ENCODE measurements at places on chromosomes 1 and 21.

GRCh38 chr1:200238311-200238710 lies 171.5 kb downstream of the ZNF281 start:
- no peak for DNase-seq

- no peak for DNase-seq
Observed at GRCh38 chr1:47529520-47530098, 91.8 kb downstream of the FOXD2 start.

DNA sequence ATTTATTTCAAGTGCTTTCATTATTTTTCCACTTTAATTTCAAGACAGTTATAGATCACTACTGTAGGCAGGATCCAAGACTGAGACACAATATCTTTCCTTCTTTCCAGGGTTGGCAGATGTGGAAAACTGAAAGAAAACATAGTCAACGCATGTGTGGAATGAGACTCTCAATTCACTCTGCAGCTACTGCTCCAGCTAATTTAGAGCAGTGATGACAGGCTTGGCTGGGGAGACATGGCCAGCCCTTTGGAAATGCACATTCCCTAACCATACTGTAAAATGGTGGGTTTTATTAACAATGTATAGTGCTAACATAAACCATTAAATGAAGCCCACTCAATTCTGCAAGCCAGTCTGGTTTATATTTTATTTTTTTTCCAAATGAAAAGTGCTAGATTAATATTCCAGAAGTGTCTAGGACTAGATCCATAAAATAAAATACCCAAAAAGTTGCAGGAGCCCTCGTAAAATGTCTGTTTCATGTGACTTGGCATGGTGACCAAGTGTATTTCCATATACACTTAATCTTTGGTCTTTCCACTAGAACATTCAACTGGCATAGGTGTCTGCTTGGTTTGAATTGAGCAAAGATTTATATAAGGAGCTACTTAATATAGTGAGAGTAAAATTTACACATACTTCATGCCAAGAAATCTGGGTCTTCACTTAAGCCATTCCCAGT lies 32.9 kb downstream of the COL11A1 start:
- no peak for DNase-seq

- no peak for DNase-seq
Observed at GRCh38 chr1:44512313-44512885, 107.3 kb downstream of the RNF220 start.

GRCh38 chr1:80066060-80066459 lies 1059.5 kb upstream of the ADGRL4 start:
- DNase-seq, result no peak

DNA sequence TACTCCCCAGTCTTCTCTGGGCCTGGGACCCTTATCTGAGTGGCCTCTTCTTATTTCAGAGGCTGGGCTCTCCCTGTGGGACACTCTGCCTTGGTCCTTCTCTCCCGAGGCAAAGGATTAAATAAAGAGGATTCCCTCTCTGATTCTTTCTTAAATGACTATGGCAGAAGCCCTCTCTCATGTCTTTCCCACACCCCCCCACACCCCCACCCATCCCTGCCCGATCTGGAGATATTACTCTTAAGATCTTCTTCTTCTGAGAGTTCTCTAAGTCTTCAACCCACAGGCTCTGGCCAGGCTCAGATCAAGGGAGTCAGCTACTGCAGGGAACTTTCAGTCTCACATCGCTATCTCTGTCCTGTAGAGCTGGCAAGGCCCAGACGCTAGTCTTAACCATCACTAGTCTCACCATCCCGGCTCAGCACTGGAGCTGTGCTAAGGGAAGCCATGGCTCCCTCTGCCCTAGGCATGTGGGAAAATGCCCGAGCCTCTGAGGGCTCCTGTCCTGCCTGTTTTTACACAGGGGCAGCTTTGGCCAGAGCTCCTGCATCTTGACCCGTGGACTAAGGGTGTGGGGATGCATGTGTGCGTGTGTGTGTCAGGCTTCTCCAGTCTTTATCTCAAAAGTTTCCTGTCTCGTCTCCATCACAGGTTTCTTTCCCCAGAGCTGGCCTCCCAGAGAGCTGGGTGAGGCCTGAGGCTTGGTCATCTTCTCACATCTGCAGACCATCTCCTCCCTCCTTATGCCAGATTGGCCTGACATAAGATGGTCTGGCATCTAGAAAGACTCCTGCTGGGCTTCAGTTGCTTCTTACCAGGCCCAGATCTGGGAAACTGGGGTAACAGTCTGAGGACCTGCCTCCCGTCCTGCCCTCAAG lies 36.7 kb downstream of the LGR6 start:
- no peak for DNase-seq

- DNase-seq, result no peak
Observed at GRCh38 chr1:230197644-230198567, 130.9 kb downstream of the GALNT2 start.

GRCh38 chr1:203512848-203513584 lies 19.1 kb downstream of the OPTC start:
- peak; percentile 36 for DNase-seq

DNA sequence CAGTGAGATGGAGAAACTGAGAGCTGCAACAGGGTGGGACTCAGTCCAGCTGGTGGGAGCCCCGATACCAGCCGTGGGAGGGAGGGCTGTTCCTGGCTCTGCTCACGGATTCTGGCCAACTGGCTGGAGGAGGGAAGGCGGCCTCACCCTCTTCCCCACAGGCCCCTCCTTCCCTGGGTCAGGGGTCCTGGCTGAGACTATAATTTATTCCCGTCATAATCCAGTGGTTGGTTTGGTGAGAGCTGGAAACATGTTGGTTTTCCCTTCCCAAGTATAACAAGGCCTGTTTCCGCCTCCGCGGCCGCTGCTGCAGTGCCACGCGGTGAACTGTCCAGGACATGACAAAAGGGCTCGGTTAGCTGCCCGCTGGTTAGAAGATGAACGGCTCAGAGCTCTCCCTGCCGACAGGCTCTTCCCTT lies 10.0 kb downstream of the PTPRF start:
- DNase-seq, result no peak

DNA sequence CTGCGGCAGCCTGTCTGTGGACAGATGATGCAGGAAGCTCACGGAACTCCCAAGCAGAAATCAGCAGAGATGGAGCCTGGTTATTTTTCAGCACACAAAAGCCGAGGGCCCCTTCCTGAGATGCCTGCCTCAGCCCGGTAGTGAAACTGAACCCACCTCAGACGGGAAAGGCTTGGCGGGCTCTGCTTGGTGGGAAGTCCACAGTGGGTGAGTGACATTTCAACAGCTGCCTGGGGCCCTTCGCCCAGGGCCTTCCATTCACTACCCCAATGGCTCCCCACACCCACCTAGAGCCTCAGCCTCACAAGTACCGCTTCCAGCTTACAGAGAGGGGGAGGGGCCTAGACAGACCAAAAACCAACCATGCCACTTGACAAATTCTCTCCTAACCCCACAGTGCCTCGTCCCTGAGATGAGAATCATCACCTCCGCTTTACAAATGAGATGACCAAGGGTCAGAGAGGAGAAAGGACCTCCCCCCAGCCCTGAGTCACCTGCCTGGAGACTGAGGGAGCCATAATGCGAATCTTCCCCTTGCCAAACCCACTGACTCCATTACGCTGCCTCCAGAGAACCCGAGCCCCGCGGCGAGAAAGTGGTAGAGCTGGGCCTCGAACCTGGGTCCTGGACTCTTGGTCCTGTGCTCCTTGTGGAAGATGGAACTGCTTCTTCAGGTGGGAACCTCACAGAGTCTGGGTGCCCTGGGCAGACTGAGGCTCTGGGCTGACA lies 3.4 kb upstream of the ECE1 start:
- DNase-seq, result peak; percentile 62

- DNase-seq, result no peak
Observed at GRCh38 chr1:208303743-208304712, 59.8 kb upstream of the PLXNA2 start.

GRCh38 chr1:200629876-200630514 lies 9.4 kb upstream of the KIF14 start:
- DNase-seq, result no peak

GRCh38 chr1:107934578-107934977 lies 30.4 kb downstream of the VAV3 start:
- DNase-seq, result no peak

DNA sequence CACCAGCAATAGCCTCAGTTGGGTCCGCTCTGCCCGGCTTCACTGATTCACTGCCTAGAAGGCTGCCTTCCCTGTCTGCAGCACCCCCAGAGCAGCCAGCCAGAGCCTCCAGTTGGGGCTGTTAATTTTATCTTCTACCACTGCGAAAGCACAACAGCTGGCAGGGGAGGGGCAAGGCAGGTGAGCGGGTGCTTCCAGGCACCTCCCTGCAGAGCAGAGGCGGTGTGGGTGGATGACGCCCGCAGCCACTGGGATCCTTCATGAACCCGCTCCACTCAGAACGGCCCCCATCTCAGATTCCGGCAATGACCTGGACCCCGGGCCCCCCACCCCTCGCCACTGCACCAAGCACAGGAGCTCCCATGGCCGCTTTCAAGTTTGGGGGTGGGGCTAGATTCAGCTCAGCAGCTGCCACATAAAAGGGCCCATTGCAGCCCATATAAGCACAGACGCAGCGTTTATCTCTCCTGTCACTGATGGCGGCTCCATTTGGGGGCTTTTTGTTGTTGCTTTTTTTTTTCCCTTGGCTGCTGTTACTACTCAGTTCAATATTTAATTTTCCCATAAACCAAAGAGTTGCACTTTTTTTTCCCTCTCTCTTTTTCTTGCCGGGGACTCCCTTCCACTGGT lies 128.0 kb upstream of the KLHDC7A start:
- no peak for DNase-seq

DNA sequence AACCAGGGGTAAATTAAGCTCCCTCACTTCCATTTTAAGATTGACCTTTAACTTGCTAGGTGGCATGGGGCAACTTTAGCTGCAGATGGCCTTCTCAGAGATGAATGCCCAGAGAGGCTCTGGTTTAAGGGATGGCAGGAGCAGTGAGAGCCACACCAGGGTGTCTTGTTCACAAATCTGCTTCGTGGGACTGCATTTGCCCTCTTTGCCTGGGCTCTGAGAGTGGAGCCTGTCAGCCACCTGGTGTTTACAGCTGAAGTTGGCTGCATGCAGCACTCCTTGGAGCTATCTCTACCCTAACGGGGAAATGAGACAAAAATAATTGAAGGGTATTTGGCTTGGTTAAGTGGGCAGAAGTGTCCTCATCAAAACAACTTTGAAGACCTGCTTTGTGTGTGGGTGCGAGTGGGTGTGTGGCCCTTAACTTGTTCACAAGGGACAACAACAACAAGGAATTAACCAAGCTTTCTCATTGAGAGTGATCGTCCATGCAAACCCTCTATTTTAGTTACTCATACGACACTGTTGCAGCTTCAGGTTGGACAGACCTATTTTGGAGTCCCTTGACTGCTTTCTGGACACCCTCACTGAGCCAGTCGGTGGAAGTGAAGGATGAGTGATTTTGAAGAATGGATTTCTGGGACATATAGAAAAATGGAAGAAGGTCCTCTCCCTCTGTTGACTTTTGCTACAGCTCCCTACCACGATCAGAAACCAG lies 29.8 kb downstream of the PGM1 start:
- no peak for DNase-seq

- no peak for DNase-seq
Observed at GRCh38 chr21:45353200-45353599, 51.8 kb upstream of the COL18A1 start.

GRCh38 chr1:105872817-105873216 lies 1183.7 kb upstream of the PRMT6 start:
- no peak for DNase-seq

DNA sequence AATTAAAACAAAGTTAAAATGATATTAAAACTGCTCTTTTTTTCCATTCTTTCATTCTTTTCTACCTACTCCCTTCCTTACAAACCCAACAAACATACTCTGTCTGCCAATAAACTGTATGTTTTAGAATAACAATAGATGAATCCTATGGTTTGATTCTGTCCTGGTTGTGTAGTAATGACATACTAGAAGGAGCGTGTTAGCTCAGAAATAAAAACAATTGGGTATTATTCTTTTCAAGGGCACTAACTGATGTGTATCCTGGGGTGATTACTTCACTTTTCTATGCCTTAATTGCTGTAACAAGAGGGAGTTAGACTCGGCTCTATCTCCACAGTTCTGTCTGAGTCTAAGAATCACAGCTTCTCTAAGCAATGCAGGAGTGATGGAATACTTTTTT lies 194.4 kb downstream of the GIPC2 start:
- no peak for DNase-seq

GRCh38 chr1:171426645-171427044 lies 58.7 kb upstream of the PRRC2C start:
- DNase-seq, result no peak

DNA sequence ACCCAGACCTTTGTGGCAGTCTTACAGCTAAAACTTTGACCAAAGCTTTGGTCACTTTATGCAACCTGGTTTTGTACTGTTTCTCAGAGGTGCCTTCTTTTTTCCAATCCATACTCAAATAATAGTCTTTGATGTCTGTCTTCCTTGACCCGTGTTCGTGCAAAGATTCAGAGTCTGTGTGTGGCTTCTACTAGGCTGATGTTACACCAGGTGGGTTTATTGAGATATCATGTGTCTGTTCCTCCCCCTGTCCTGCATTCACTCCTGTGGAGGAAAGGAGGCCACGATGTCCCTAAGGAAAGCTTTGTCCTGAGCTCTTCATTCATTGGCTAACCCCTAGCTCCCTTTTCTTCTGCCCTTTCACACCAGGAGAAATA lies 15.0 kb upstream of the IKBKE start:
- no peak for DNase-seq

GRCh38 chr1:155999964-156000363 lies 20.8 kb downstream of the SSR2 start:
- DNase-seq, result no peak

GRCh38 chr1:8516793-8517556 lies 199.1 kb downstream of the SLC45A1 start:
- peak; percentile 35 for DNase-seq

DNA sequence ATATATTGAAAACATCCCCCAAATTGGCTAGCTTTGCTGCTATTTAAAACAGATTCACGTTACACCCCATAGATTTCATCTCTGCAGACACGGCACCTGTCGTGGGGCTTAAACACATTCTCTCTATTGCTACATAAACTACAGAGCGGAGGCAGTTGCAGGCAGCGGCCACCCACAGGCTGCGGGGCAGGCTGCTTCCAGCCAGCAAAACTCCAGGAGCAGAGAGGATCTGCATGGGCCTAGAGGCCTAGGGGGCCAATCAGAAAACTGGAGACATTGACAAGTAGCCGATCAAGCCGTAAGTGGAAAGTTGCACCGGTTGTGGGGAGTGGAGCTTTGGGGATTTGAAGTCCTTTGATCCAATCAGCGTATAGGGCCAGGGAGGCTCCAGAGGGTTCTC lies 129.0 kb upstream of the KLHDC7A start:
- DNase-seq, result no peak

DNA sequence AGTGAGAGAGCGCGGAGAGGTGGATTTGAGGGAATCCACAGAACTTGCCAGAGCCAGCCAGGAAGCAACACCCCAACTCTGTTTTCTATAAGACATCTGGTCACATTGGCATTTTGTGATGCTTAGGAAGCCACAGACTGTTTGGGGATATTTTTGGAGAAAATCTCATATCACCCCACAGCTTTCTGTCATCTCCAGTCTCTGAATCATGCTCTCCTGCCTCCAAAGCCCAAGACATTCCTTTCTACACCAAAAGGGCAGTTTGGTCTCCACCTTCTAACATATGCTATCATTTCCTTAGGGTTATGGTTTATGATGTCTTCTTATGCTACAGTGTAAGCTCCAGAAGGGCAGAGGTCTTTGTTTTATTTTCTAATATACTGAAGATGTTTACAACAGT lies 14.4 kb upstream of the BCL10 start:
- DNase-seq, result no peak
